ENCODE measurements at places on chromosomes 2 and 18.

- no peak for DNase-seq
Observed at GRCh38 chr2:75557474-75558133, 3.1 kb downstream of the EVA1A start.

DNA sequence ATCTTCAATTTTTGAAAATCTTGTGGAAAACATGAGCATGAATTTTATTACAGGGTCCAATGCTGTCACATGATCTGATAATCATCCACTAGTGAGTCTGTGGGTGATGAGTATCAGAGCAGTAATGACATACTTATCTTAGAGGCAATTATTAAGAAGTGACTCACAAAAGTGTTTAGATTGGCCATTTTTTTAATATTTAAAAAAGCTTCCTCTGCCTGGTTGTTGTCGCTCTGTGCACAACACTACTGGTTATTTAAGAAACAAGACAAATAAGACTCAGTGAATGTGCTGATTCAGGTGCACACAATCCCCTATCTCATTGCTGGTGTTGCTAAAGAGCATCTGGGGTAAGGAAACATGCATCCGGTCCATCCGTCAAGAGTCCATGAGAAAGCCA, 665.8 kb upstream of the ZEB2 start:
- DNase-seq: no peak

- DNase-seq: no peak
Observed at GRCh38 chr18:47601581-47602272, 328.7 kb downstream of the SMAD2 start.

- no peak for DNase-seq
Observed at GRCh38 chr18:62418258-62418657, 93.1 kb downstream of the TNFRSF11A start.

GRCh38 chr18:60189856-60190255, 182.7 kb downstream of the MC4R start:
- no peak for DNase-seq

DNA sequence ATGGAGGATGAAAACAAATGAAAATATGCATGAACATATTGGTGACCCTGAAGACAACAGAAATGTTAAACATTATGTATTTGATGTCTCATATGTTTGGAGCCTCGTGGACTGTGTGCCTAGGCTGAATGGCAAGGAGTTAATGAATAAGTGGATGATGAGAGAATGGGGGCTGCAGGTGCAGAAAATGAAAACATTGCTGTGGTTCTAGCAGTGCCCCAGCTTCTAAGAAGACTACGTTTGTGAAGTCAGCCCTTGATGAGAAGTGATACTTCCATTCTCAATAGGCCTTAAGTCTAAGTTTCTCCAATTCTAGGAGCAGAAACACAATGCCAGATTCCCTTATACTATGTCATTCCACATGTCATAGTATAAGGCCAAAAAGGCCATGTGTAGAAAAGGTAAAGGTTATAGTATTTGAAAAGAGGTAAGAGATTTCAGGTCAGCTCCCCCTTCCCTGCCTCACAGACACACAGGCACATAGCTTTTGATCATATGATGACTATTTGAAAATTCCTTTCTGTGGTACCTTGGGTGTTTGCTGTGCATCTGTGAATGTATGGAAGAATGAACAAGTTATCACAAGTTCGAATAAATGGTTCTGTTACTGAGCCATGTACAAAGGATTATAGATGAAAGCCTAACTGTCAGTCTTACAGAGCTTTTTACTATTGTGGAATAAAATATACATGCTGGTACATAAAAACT, 280.8 kb downstream of the SETBP1 start:
- DNase-seq: no peak

- DNase-seq: no peak
Observed at GRCh38 chr18:58055890-58056558, 12.0 kb downstream of the NEDD4L start.

GRCh38 chr2:227177592-227178336, 13.3 kb downstream of the COL4A3 start:
- no peak for DNase-seq

GRCh38 chr2:225464346-225465025, 65.0 kb downstream of the NYAP2 start:
- no peak for DNase-seq

DNA sequence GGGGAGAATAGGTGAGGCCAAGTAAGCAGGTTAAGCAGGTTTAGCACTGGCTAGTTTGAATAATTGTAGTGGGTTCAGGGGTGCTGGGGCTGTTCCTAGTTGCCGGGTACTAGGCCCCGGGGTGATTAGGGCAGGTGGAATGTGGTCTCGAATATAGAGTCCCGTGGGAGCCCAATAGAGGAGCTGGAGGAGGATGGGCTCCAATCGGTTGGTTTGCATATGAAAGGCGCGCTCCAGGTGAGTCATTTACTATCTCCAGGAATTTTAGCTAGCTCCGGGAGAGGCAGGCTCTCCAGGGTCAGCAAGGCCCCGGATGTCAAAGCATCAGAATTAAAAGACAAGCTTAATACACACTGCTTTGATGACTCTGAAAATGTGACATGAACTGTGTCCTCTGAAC, 304.0 kb downstream of the ZNF521 start:
- DNase-seq: no peak

DNA sequence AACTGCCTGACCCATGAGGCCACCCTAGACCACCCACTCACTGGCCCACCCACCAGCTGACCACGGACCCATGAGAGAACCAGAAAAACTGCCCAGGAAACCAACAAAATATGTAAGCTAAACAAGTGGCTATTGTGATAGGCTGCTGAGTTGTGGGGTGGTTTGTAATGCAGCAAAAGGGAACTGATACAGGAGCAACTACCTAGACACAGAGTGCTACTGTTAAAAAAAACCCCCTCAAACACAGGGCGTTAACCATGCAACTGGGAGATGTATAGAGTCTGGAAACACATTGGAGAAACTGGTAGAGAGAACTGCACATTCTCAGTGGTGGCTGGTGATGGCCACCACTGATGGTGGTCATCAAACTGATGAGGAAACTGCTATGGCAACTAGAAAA, 206.3 kb upstream of the GYPC start:
- DNase-seq: no peak

GRCh38 chr2:222296911-222297599, 1.7 kb downstream of the PAX3 start:
- DNase-seq: no peak

DNA sequence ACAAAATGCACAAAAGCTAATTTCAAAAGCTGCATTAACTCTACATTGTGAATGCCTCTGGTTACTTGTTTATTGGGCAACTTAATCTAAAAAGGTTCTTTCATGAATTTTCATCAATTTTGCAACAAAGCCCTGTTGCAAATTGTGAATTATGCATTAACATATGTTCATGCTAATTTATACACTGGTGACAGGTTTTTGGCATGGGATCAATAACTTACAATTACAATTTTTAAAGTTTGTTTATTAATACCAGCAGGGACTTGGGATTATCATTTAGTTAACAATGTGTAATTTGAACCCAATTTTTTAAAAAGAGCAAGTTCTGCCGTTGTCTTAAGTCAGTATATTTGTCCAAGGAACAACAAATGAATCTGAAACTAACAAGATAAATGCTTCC, 183.6 kb downstream of the DCC start:
- DNase-seq: no peak

Measured in cerebellar nuclear complex (tissue), 1 donor.